Tracheal epithelial cell (primary cell): ENCODE measurements at places on chromosomes 16 and 17. TPM values are rescaled to one million over a fixed set of nuclear protein-coding genes. Genes with fewer than 3 reads are reported as not detected.

NLRC3 gene
- not detected in 2 replicates for total RNA-seq

HSD3B7 gene
- 14.1 and 25.5 TPM in 2 replicates for total RNA-seq

ARL5C gene
- not detected in 2 replicates for total RNA-seq

NPTX1 gene
- under 0.01 TPM in 1 of 2 replicates, not detected in the other for total RNA-seq

ULK2 gene
- total RNA-seq: 18.1 and 29.0 TPM in 2 replicates

G6PC1 gene
- under 0.01 TPM in 1 of 2 replicates, not detected in the other for total RNA-seq

PEX12 gene
- 1.9 and 5.1 TPM in 2 replicates for total RNA-seq

C16orf78 gene
- total RNA-seq: not detected in 2 replicates

EPN3 gene
- total RNA-seq: 10.7 and 11.1 TPM in 2 replicates

AATK gene
- 0.48 and 1.1 TPM in 2 replicates for total RNA-seq

KCNAB3 gene
- under 0.01 TPM in 1 of 2 replicates, not detected in the other for total RNA-seq

PIRT gene
- total RNA-seq: not detected in 2 replicates

RASL10B gene
- 0.64 and 0.72 TPM in 2 replicates for total RNA-seq

CDRT15L2 gene
- total RNA-seq: not detected in 2 replicates

CD68 gene
- total RNA-seq: 12.8 and 21.3 TPM in 2 replicates

KRTAP9-8 gene
- not detected in 2 replicates for total RNA-seq

CRYBA1 gene
- total RNA-seq: not detected in 2 replicates

TEX14 gene
- total RNA-seq: under 0.01 TPM in 1 of 2 replicates, not detected in the other

ENPP7 gene
- total RNA-seq: not detected in 2 replicates

GPR142 gene
- total RNA-seq: not detected in 2 replicates

UNC45B gene
- not detected in 2 replicates for total RNA-seq

TIMP2 gene
- 2.1 and 5.8 TPM in 2 replicates for total RNA-seq

TRIM72 gene
- total RNA-seq: not detected in 2 replicates

CBFA2T3 gene
- 0.48 and 0.64 TPM in 2 replicates for total RNA-seq

TP53TG3F gene
- not detected in 2 replicates for total RNA-seq

STX1B gene
- total RNA-seq: 0.72 TPM in 1 of 2 replicates, not detected in the other

CES5A gene
- not detected in 2 replicates for total RNA-seq

GSE1 gene
- 9.6 and 11.7 TPM in 2 replicates for total RNA-seq

TERB1 gene
- 0.21 and 0.24 TPM in 2 replicates for total RNA-seq

CMC2 gene
- 25.6 and 48.2 TPM in 2 replicates for total RNA-seq

LGALS9B gene
- total RNA-seq: not detected in 2 replicates

CCL14 gene
- not detected in 2 replicates for total RNA-seq
